Umbilical cord (tissue), 2 donors: ENCODE measurements at places on chromosomes 3 and 15.

- no peak for DNase-seq
These were observed 11.4 kb upstream of the PEX5L start for GRCh38 chr3:180048103-180048502.

GRCh38 chr3:46664971-46665762, 28.3 kb downstream of the ALS2CL start:
- DNase-seq = no peak

DNA sequence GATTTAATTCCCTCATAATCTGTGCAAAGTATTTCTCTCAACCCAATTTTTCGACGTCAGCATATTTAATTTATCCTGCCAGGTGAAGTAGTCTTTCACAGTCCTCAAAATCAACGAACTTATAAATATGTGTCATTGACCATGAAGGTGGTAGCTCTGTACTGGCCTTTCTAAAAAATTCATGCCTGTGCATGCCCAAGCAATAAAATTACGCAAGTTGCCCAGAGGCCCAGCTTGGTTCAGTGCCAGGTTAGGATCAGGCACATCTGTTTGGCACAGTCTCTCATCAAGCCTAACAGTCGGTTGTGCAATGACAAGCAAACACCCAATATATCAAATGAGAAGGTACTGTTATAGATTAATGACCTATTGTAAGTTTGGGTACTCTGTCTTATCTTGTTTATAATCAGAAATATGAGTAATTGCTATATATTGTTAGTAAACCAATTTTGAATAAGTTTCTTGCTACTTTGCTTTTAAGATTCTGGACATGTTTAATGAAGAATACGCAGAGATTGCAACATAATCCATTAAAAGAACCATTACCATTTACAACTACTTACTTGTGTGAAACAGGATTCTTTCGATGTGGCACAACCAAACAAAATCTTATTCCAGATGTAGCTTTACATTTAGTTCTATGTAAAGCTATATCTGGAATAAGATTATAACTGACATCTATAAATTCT, 159.0 kb upstream of the IL12A start:
- DNase-seq = peak; percentile 57

- DNase-seq = no peak
These were observed 108.5 kb downstream of the TNIK start for GRCh38 chr3:171351676-171352075.

DNA sequence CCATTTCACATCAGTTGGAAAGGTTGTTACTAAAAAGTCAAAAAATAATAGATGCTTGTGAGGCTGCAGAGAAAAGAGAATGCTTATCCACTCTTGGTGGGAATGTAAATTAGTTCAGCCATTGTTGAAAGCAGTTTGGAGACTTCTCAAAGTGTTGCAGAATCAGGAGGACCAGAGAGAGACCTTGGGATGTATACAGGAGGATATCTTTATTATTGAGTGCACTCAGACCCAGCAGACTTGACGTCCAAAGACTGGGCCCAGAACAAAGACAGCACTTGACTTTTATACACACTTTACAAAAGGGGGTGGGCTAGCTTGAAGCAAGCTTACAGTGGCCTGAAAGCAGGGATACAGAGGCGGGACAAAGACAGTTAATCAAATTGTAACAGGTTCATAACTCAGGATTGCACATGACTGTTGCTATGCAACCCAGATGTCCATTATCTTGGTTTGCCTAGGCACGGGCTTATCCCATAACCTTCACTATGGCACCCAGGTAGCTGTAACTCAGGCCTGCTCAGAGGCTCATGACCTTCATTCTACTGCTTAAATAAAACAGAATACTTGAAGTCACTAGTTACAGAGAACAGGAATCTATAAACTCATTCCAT, 127.7 kb downstream of the SPATA16 start:
- no peak for DNase-seq

DNA sequence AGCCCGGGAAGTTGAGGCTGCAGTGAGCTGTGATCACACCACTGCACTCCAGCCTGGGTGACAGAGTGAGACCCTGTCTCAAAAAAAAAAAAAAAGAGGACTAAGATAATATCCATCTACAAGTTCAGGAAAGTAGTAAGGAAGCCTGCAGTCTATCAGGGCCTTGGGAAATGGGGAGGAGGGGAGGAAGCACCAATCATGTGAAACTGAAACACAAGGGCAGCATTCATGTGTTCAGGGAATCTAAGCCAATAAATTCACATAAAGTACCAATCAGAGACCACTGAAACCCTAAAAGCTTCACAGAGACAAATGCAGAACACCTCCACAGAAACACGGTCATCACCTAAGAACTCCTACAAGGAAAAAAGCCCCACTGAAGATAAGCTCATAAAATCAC, 22.9 kb upstream of the HHATL start:
- no peak for DNase-seq

DNA sequence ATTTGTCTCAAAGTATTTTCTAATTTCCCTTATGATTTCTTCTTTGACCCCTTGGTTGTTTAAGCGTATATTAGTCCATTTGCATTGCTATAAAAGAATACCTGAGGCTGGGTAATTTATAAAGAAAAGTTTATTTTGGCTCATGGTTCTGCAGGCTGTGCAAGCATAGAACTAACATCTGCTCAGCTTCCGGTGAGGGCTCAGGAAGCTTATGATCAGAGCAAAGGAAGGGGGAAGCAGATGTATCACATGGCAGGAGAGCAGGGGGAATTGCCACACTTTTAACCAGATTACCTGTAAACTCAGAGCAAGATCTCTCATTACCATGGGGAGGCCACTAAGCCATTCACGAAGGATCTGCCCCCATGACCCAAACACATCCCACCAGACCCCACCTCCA, 148.2 kb downstream of the PDE8A start:
- no peak for DNase-seq

GRCh38 chr3:16467393-16467792, 46.1 kb downstream of the RFTN1 start:
- no peak for DNase-seq

DNA sequence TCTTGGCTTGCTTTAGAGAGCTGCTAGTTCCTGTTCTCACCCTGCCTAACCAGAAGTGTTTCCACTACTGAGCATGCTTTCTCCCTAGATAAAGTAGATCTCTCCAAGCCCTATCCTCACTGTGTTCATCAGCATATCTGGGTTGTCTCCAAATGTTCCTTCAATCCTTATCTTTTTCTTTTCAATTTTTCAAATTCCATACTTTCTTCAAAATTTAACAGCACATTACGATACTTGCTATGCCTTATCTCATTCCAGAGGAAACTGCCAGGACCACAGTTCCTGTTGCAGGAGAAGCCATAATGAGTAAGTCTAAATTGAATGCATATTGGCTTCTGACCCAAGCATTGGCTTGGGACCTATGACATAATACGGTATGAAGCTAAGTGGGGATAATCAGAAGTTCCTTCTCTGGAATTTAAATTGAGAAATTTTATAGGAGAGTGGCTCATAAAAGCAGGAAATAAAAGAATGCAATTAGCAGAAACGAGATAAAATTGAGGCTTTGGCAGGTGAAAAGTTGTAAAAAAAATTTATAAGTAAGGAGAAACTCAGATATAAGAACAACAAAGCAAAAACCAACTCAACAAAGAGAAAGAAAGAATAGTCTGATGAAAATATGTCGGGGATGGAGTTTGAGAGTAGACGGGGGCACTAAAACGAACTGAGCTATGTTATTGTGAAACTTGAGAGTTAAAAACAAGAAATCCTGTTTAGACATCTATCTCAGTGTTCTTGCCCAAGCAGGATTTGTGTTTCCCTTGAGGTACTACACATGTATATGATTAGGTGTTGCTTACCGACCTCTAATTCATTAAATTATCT, 631.7 kb upstream of the CCDC54 start:
- peak; percentile 36 for DNase-seq

DNA sequence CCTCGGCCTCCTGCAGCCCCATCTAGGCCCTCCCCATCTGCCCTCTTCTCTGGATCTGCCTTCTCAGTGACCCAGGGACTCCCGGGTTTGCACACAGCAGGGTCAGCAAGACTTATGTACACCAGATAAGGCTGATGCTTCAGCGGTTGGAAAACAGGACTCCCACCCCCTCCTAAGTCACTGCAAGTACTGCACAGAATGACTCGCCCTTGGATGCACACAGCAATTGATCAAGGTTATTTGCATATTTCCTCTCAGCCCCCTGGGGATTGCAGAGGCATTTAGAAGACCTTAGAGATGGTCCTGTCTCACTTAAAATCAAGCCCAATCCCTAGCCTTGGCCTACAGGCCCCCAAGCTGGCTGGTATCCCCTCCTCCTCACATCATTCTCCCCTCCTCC, 8.9 kb downstream of the ACAN start:
- DNase-seq = no peak

- DNase-seq = no peak
These were observed 715 bp downstream of the MCCC1 start for GRCh38 chr3:183098536-183099025.
